Mucosa of descending colon (tissue), 3 donors: ENCODE measurements at places on chromosomes 5 and 9. TPM values are rescaled to one million over a fixed set of nuclear protein-coding genes. Genes with fewer than 3 reads are reported as not detected.

The ADCY2 gene
- total RNA-seq, result 14.8 TPM

The AGPAT2 gene
- 113 TPM for total RNA-seq

The LOX gene
- total RNA-seq, result 4.6 TPM

The CDH12 gene
- total RNA-seq, result not detected

- DNase-seq, result no peak
Observed at GRCh38 chr5:31811210-31811609, 172.3 kb downstream of the PDZD2 start.

GRCh38 chr9:17783227-17783626, 204.4 kb downstream of the SH3GL2 start:
- no peak for DNase-seq

GRCh38 chr5:148794275-148794674, 32.1 kb upstream of the ADRB2 start:
- no peak for DNase-seq

DNA sequence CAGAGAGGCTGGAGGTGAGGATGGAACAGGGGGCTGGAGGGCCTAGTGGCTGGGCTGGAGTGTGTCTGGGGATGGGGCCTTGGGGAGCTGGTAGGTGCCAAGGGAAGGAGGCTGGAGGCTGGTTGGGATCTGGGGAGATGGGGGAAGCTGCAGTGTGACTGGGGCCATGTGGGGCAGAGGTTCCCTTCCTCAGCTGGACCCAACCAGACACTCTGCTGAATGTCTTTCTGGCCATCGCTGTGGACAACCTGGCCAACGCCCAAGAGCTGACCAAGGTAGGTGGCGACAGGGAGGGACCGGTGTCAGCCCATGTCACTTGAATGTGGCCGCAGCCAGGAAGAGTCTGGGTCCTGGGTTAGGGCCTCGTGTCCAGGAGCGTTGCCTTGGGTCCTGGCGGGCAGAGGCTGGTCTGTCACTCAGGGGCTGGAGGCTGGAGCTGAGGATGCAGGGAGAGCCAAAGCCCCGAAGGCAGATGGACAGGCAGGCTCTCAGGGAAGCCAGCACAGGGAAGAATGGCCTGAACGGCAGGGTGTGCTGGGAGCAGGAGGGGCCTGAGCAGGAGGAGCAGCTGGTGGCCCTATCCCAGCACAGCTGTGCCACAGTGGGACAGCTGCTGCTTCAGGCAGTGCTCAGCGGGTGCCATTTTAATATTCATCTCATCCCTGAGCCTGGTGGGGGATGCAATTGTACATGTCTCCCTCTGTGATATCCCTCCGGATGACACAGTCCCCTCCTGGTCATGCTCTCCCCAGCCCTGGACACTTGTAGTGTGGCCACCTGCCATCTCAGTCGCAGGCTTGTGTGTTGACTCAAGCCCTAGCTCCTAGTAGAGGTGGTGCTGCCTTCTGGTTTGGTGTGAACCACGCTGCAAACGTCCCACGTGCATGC, 132.5 kb downstream of the CACNA1B start:
- DNase-seq, result no peak

GRCh38 chr9:114488398-114489129, 16.7 kb downstream of the WHRN start:
- DNase-seq, result no peak

DNA sequence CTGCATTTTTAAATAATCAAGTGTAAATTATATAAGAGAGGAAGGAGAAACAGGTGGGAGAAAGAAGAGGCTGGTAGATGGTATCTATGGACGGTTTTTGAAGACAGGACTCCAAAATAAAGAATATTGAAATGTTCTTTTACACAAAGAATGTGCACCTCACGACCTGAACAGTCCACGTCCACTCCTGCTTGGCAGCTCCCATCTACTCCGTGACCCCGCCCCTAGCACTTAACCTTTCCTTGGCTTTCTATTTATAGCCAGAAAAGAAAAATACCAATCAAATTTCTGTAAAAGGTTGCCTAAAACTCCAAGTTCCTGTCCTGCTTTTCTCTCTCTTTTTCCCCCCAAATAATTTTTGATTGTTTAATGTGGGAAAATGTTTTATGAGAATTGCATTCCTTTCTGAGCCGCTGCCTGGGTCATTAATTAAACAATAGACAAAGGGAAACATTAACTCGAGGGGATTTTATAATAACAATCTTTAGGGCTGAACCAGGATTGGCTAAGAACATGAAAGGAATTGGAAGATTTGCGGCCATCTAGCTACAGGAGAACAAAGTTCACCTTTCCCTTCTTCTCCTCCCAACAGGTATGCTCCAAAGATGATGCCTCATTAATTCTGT, 173.6 kb upstream of the MAP3K1 start:
- DNase-seq, result no peak

DNA sequence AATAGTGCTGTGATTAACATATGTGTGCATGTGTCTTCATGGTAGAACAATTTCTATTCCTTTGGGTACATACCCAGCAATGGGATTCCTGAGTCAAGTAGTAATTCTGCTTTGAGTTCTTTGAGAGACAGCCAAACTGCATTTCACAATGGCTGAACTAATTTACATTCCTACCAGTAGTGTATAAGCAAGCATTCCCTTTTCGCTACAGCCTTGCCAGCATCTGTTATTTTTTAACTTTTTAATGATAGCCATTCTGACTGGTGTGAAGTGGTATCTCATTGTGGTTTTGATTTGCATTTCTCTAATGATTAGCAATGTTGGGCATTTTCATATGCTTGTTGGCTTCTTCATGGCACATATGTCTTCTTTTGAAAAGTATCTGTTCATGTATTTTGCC, 308.5 kb downstream of the ARRDC3 start:
- no peak for DNase-seq

DNA sequence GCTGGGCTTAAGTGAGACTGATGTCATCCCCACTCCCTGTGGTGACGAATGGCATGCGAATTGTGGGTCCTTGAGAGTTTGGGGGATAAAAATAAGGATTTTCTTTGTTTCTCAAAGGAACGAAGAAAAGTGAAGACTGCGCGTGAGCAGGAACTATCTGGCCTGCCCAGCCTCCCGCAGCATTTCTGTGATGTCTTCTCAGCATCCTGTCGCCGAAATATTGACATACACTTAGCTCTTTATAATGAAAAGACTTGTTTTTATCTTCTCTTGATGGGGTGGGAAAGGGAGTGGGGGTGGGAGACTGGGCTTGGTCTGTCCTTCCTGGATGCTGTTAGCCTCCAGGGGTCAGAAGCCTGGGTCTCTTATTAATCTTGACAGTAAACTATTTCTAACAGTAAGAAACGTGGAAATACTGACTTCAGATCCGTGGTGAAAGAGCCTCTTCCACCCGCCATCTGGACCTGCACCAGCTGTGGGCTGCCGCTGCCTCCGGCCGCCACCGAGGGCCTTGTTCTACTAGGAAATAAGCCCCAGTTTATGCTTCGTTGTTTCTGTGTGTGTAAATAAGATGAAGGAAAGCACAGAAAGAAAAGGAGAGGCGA, 239.6 kb downstream of the FANCC start:
- DNase-seq, result no peak

DNA sequence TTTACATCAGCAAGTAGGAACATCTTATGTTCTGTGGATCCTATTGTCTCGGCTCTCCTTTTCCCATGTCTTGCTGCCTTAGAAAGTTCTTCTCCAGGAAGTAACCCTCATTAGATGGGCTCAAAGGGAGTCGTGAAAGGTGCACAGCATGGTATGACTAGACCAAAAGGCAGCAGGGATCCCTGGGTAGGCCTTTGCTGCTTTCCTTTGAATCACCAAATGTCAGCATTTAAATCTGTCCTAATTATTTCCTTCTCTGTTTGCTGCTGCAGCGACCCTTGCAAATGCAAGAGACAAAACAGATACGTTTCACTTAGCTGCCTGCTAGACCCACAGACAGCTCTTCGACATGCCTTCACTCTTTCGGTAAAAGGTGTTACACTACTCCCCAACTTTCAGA, 218.4 kb downstream of the ACTL7B start:
- no peak for DNase-seq

GRCh38 chr5:167982-168660, 23.2 kb upstream of the LRRC14B start:
- no peak for DNase-seq
